ENCODE measurements at places on chromosomes 4 and X.

DNA sequence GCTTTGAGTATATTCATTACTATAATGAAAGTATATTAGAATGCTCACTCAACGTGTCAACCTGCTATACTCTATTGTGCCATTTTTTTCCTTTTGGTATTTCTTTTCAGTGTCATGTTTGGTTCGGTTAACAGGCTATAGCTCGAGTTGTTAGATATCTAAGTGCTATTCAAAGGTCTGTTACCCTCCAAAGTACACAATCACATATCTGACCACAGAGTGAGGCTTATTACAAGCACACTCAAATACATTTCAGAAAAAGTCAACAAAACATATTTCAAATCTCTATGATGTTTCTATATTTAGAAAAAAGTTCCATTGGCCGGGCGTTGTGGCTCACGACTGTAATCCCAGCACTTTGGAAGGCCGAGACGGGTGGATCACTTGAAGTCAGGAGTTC, 32.8 kb downstream of the WNK3 start:
- no peak for DNase-seq

- no peak for DNase-seq
Observed at GRCh38 chrX:45264865-45265264, 64.2 kb upstream of the DIPK2B start.

- no peak for DNase-seq
Observed at GRCh38 chr4:24363751-24364150, 220.6 kb downstream of the DHX15 start.

GRCh38 chr4:162117051-162117450, 46.7 kb downstream of the FSTL5 start:
- no peak for DNase-seq

DNA sequence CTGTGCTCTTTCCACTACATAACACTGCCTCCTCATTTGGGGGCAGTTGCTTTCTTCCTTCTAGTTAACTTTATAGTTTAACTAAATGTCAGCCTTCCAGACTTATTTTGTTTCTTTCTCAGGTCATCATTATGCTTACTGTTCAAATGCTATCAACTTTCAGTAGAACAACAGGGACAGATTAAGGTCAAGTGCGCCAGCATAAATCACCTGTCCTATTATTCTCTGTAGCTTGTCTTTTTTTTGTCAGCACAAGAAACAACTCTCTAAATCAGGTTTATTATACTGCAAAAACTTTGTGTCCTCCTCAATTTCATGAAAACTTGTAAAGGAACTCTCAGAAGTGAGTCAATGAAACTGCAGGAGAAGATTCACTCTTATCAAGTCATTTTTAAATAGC, 19.6 kb downstream of the SPANXA2 start:
- no peak for DNase-seq

GRCh38 chr4:186027405-186027804, 41.6 kb upstream of the TLR3 start:
- DNase-seq: no peak

GRCh38 chr4:90152024-90152423, 24.8 kb downstream of the CCSER1 start:
- no peak for DNase-seq

DNA sequence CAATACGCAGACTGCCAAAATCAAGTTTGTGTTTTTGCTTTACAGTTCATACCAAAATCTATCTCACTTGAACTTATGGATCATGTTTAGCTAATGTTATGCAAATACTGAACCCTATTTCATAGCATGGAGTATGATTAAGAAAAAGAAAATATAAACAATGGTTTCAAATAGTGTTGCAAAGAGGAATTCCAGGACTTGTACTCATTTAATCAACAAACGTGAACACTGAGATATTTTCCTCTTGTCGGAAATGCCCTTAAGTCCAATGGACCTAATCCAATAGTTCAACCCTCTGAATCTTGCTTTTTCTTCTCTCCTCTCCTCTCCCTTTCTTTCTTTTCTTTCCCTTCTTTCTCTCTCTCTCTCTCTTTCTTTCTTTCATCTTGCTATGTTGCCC, 30.8 kb downstream of the RASL11B start:
- DNase-seq: no peak

DNA sequence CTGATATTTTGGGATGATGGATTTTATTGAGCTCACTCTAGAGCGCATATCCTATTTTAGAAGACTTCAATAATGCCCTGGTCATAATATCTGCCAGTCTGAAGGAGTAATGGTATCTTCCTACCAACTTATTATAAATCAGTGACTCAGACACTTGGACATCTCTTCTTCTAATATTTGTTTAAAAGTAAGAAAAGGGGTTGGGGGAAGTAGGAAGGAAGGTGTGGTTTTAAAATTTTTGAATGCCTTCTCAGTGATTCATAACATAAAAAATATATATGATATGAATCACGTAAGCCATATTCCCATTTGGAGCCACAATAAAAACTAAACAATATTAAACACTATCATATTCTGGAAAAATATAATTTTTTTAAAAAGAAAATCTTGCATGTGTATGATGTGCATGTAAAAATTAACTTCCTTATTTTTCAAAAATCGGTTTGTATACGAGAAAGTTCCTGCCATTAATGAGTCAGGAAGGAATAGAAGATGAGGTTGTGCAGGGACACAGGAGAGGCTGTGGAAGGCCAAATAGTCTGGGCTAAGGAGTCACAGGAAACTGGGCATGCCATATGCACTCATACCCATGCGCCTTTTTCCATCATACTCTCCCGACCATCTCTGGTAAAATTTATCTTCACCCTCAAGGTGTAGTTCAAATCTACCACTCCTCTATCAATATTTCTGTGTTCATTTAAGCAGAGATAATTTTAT, 286.5 kb downstream of the EPHA5 start:
- DNase-seq: peak; percentile 30

DNA sequence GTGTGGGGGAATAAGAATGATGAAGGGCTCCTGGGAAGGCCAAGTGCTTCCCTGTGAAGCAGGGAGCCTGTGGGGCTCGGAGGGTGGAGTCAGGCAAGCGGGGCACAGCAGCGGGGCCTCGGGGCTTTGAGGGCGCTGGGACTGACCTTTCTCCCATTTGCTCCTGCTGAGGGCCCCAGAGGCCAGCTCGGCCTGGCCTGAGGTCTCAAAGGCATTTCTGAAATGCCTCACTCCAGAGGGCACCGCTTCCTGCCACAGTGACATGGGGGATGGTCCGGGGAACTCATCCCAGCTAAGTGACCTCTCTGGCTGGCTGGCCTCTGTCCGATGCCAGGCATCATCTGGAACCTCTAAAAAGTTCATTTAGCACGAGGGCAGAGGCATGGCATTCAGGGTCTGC, 98.8 kb upstream of the STX18 start:
- no peak for DNase-seq

- DNase-seq: no peak
Observed at GRCh38 chr4:5552451-5552850, 155.9 kb downstream of the EVC2 start.

- no peak for DNase-seq
Observed at GRCh38 chr4:14888790-14889572, 113.3 kb upstream of the CPEB2 start.

DNA sequence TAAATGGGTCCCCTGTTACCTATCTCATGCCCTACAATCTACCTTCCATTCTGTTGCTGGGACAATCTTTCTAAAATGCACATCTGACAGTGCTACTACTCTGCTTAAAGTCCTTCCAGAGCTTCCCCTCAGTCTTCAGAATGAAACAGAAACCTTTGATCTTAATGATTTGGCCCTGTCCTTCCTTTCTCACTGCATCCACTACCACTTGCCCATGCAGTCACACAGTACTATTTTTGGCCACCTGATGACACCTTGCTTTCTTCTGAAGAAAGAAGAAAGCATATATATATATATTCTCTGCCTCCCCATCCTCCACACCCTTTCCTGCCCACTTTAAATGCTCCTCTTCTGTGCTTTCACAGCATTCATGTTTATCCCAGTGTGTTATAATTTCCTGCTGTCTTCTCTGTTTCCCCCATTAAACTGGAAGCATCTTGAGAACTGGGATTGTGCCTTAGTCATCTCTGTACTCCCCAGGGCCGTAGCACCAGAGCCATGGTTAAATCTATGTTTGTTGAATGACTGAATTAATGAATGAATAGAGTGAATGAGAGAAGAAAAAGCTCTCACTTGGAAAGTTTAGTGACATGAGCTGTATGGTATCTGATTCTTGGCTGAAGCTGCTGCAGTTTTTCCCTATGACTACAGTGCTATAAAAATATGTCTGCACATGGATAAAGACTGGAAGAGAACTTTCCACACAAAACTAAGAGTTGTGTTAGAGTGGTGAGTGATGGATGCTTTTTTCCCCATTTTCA, 56.2 kb downstream of the RTL9 start:
- DNase-seq: peak; percentile 41

DNA sequence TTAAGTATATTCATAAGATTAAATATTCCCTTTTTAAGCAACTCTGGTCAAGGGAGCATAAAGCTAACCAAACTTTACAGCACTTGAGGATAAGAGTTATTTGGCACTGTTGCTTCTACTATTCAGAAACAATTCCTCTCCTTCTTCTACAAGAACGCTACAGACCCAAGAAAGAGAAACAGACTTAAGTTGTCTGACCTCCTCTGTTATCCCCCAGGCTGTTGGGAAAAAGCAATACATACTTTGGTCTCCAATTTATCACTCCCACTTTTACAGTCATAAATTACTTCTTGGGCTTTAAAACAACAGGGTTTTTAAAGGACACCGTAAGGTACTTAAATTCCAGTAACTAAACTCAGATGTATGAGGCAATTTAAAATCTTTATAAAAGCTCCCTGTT, 147.4 kb downstream of the COL25A1 start:
- no peak for DNase-seq

GRCh38 chr4:170476351-170476750, 386.6 kb upstream of the AADAT start:
- no peak for DNase-seq

DNA sequence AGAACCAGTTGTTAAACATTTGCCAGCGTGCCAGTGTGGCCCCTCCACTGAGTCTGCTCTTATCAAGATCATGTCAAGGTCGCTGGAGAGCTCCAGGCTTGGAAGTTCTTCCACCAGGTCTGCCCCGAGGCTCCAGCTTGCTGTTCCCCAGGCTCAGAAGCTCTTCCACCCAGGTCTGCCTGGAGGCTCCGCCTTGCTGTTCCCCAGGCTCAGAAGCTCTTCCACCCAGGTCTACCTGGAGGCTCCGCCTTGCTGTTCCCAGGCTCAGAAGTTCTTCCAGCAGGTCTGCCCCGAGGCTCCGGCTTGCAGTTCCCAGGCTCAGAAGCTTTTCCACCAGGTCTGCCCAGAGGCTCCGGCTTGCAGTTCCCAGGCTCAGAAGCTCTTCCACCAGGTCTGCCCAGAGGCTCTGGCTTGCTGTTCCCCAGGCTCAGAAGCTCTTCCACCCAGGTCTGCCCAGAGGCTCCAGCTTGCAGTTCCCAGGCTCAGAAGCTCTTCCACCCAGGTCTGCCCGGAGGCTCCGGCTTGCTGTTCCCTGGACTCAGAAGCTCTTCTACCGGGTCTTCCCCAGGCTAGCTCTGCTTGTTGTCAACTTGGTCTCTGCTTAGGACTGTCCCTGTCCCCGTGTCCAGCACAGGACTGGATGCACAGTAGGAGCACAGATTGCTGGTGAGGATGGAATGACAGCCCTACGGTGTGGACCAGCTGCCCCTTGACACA, 54.4 kb downstream of the HMX1 start:
- DNase-seq: no peak

DNA sequence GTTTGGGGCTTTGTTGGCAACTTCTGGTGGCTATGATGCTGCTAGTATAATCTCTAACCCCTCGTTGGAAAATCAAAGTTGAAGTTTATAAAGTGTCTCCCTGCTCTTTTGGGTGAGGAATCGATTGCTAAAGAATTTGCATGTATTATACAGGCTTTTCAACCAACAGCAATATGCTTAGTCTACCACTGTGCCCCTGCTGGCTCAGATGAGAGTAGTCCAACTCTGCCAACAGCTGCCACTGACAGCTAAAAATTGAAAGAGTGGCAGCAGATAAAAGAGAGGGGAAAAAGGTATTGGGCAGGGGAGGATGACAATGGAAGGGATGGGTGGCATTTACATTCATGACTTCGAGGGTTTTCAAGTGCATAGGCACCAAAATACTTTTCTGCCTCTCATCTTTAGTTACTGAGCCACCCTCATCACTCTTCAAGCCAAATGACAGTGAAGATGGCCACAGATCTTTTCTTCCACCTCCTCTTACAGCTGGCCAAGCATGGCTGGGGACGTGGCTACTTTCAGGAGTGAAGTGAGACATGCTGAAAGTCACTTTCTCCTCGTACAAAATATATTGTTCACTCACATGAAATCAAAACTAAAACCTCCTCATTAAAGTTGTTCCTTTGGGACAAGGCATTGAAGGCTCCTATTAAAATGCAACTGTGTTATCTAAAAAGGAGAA, 2.7 kb upstream of the GRIA3 start:
- no peak for DNase-seq

Measured in MG63 (cell line).